Breast epithelium (tissue), 4 donors: ENCODE measurements at places on chromosomes 5 and 9. TPM values are rescaled to one million over a fixed set of nuclear protein-coding genes. Genes with fewer than 3 reads are reported as not detected.

GRCh38 chr9:96612105-96612965, 7.3 kb downstream of the CDC14B start:
- no peak for DNase-seq

Gene TNFAIP8
- 167 TPM for total RNA-seq

Gene LCN2
- total RNA-seq, result 42.3 TPM

GRCh38 chr5:69189162-69190086, at the start of gene CENPH:
CENPH (plus strand) TSS chr5:69189583; CDS start chr5:69189635, 52 bp downstream.
- peak; percentile 87 for DNase-seq

DNA sequence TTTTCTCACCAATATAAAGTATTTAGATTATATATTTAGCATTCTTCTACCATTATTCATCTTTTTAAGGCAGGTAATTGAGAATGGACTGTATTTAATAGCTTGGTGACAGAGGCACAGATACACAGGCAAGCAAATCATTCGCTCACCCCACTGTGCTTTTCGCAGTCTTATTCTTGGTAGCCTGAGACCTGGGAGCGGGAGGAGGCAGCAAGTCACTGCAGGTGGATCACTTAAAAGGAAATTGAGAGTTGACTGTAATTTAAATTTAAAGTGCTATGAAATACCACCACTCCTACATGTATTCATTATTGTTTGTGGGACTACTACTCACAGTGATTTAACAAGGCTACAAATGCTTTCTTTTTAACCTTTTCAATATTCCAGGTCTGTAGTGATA, 9.7 kb downstream of the RICTOR start:
- no peak for DNase-seq

GRCh38 chr5:1510151-1510561, 13.6 kb downstream of the LPCAT1 start:
- DNase-seq, result no peak

DNA sequence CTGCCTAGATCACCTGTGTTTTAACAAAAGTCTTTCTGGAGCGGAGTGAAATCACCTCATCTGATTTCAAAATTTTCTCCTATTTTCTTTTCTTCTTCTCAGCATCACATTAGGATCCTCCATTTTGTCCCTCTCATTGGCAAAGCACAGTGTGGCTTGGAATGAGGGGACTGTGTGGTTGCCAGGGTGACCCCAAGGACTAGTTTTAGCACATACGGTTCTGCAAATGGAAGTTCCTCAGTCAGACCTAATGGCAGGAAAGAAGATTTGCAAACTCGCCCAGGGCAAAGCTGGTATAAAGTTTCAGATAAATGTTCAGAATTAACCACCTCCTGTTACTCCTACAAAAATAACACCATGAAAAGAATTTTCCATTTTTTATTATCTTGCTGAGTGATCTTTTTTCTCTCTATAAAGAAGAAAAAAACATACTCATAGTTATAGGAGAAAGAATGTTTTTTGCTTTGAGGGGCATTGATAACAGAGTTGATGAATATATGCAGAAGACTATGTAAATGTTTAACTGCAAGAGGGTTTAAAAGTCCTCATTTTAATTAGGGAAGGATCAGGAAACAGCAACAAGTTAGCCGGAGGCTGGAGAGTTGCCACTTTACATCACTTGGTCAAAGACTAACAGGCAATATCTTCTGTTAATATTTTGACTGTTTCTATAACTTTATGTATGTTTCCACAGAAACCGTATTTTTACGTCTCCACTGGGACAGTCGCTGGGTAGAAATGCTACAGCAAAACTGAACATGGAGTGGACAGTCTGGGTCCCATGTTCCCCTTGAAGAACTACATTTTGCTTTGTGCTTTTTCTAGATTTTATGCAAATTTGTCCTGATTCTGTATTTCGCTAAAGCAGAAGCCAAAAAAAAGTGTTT, 257.8 kb downstream of the NR2F1-AS1 start:
- DNase-seq, result no peak

Gene GHR
- total RNA-seq, result 26.5 TPM

DNA sequence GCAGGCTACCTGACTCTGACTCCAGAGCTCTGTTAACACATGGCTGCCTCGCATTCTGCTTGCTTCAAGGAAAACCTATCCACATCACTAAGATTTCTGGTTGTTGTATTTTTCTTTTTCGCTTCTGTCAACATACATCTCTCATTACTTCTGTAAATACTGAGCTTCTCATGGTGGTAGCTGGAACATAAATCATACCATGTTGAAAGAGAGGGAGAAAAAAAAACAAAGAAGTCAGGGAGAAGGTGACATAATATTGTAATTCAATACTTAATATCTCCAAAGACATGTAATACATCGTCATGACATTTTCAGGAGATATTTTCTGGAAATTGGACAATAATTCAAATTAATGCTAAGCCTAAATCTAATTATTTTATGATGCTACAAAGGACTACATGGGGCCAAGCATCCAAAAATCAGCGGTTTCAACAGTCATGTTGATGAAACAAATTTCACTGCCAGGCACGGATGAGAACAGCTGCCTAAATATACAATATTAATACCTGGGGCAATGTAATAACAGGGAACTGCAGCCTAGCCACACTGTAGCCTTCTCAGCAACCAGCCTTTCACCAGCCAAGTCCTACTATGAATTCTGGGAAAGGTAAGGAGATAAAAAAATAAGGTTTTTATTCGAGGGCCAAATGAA, 332.0 kb downstream of the TRIM32 start:
- no peak for DNase-seq

Gene CTNNAL1
- 25.6 TPM for total RNA-seq

Gene PAX5
- total RNA-seq, result not detected

GRCh38 chr9:5587024-5587423, 41.9 kb upstream of the RIC1 start:
- DNase-seq, result no peak

GRCh38 chr9:113808391-113809358, 67.4 kb upstream of the ZNF618 start:
- DNase-seq, result no peak

- DNase-seq, result no peak
Measured at GRCh38 chr5:74294231-74294705, 346.3 kb downstream of the ENC1 start.

GRCh38 chr9:114350636-114351401, 21.1 kb downstream of the ORM2 start:
- no peak for DNase-seq

GRCh38 chr5:170745481-170746071, 37.9 kb upstream of the GABRP start:
- DNase-seq, result peak; percentile 69

- no peak for DNase-seq
Measured at GRCh38 chr9:113349066-113349444, 286 bp upstream of the BSPRY start.
